ENCODE measurements at places on chromosomes 6 and 20. TPM values are rescaled to one million over a fixed set of nuclear protein-coding genes. Genes with fewer than 3 reads are reported as not detected.

GRCh38 chr6:10014557-10014956 is 400.3 kb downstream of the TFAP2A start:
- ATAC-seq: peak; percentile 84

DNA sequence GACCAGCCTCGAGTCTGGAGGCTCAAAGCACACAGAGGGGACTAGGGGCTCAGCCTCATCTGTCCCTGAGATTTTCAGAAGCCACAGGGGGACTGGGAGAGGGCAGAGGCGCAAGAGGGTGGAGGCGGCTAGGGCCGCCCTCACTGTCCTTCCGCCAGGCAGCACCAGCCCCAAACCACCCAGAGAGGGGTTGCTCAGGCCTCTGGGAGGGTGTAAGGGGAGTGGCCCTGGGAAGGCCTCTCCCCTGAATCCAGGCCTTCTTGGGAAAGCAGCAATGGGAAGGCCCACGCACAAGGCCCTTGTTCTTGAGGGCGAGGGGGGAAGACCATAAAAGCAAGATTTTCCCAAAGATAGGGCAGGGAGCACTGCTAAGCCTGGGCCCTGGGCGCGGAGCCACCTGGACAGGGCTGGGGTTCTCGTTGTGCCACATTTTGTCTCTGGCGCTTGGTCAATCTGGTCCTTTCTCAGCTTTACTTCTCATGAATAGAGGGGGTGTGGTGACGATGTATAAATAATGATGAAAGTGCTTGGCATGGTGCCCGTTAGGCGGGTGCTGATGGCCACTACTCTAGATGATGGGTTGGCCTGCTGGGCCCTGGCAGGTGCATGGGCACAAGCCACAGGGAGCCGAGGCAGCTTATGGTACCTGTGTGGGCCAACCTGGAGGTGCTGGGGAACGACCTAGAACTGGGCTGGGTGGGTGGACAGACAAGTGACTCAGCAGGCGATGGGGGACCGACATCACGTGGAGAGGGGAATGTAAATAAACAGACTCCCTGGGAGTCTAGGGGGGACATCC is 4.8 kb downstream of the SAMD10 start:
- no peak for ATAC-seq

DNA sequence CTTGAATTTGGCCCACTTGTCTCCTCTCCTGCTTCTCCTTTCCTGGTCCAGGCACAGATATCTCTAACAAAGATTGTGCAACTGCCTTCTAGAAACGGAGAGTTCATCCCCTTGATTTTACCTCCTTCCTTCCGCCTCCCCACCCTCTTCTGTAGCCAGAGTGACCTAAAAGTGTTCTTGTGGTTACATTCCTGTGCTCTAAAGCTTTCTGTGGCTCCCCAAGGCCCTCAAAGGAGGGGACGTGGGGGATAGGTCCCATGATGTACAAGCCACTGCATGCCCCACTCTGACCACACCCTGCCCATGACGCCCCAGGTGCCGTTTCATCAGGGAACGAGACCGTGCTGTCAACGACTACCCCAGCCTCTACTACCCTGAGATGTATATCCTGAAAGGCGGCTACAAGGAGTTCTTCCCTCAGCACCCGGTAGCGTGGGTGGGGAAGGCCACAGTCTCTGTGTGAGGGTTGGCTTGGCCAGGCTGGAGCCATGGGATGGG is 8.2 kb downstream of the CDC25B start:
- no peak for ATAC-seq

- no peak for ATAC-seq
These were observed 34.9 kb upstream of the ARHGAP18 start for GRCh38 chr6:129744880-129745237.

DNA sequence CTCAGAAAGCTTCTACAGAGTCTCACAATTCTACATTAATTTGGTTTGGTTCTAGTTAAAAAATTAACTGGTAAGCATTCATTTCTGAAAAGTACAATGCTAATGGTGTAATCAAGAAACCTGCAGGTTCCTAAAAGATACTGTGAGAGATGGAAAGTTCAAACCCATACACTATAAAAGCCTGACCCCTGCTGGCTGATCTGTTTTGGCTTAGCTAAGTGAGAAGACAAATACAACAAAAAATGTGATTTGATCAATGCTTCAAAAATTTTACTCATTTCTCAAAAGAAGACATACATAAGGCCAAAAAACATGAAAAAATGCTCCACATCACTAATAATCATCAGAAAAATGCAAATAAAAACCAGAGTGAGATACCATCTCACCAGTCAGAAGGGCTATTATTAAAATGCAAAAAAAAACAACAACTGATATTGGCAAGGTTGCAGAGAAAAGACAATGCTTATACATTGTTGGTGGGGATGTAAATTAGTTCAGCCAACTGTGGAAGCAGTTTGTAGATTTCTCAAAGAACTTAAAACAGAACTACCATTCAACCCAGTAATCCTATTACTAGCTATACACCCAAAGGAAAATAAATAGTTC is 102.8 kb downstream of the MOXD1 start:
- no peak for ATAC-seq

DNA sequence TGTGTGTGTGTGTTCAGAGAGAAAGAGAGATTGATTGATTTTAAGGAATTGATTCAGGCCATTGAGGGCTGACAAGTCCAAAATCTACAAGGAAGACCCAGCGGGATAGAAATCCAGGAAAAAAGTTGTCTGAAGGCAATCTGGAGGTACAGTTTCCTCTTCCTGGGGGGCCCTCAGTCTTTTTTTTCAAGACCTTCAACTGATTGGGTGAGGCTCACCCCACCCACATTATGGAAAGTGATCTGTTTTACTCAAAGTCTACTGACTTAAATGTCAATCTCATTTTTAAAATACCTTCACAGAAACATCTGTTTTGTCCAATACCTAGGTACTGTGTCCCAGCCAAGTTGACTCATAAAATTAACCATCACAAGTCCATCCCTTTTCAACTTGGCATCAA is 243.0 kb upstream of the PLN start:
- no peak for ATAC-seq

GRCh38 chr6:149234051-149234962 is 83.2 kb upstream of the TAB2 start:
- peak; percentile 56 for ATAC-seq

DNA sequence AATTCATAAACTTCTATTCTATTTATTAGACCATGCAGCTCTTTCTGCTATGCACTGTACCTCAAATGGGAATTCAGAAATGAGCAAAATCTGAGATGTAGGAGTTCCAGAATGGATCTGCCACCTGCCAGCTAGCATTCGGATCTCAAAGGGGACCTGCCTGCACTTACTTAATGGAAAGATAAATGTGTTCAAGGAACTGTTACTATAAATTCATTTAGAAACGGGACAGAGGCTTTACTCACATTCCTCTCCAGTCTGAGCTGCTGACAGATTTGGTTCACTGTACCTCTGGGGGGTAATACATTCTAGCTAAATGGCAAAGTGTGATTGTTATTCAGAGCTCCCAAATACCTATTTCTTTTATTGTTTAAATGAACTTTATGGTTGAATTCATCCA is 384.1 kb downstream of the GRIK2 start:
- ATAC-seq: no peak

- ATAC-seq: no peak
These were observed 3.3 kb downstream of the ZSWIM3 start for GRCh38 chr20:45860560-45861220.

DNA sequence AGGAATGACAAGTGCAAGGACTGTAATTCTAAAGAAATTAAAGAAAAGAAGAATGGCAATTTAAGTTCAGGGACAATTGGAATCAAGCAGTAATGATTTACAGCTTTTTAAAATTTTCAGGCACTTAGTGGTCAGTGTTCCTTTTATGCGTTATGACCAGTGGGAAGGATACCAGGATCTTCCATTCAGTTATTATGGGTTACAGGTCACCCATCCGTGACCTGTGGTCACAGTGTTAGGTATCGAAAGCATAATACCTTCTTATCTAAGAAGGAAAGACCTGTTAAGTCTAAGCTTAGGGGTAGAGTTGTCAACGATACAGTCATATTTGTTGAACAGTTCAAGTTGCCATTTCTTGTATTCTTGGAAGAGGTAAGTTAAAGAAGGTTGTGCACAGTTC is 253.8 kb downstream of the LAMA2 start:
- no peak for ATAC-seq

- ATAC-seq: no peak
These were observed 25.3 kb downstream of the RBCK1 start for GRCh38 chr20:433300-433975.

DNA sequence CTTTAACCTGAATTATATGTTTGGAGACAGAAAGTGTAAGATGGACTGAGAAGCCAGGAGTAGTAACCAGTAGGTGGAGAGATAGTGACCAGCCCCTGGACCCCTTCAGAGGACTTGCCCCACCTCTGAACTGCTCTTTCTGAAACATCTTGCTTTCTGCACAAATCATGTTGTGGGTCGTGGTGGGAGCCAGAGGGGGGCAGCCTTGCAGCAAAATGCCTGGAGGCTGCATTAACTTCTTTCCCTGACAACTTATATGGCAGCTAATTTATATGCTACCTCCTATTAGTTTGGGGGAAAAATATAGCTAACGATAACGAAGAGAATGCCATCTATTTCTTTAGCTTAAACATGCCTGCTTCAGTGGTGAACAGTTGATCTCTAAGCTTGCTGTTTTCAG is 859.8 kb downstream of the MAFB start:
- no peak for ATAC-seq

GRCh38 chr6:129615020-129615419 is 95.0 kb downstream of the ARHGAP18 start:
- ATAC-seq: no peak

DNA sequence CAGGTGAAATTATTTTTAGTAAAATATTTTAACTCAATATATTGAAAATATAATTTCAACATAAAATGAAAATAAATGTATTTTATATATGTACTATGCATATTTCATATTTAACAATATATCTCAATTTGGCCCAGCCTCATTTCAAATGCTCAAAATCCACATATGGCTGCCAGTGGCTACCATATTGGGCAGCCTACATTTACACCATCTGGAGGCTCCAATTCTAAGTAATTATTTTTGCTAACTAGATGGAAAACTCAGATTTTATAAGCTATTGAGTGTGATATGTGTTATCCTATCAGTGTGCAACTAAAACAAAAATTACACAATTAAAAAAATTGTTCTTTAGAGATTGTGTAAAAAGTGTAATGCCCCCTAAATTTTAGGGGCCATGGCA is 96.9 kb downstream of the SOX4 start:
- ATAC-seq: no peak

DNA sequence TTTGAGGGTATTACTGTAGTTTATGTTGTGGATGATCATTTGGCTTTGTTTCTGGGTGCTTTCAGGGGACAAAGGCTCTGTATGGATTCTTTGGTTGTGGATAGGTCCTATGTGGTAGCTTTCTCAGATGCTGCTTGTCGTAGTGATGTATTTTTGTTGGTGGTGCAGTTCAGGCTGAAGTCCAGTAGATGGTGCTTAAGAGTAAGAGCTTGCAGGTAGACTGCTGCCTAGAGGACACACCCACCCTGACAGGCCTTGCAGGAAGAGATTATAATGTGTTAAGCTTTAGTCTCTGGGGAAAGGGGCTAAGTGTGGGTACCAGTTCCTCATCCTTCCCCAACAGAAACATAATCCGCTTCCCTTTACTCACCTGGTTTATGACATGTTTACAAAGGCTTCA is 62.6 kb upstream of the ADGRB3 start:
- no peak for ATAC-seq

DNA sequence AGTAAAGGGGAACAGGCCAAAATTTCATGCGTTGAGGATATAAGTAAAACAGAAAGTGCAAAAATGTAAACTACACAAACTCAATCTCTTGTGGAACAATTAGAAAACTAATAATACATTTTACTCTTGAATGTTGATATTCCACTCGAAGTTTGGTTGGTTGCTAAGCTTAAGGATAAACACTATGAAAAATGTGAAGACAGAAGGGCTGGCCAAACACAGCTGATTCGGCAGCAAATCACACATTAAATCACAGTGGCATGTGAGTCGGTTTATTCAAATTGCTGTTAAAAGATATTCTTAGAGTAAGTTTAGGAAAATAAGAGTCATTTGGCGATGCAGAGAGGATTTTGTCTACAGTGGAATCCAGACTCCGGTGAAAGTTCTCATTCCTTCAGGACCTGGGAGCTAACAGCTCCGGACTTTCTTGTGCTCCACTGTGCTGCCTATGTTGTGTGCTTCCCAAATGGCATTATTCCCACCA is 1.4 kb upstream of the EPM2A start:
- ATAC-seq: no peak

PI3 gene
- not detected for total RNA-seq

TTBK1 gene
- 9.0 TPM for total RNA-seq

LY6G6F gene
- not detected for total RNA-seq

ROMO1 gene
- total RNA-seq: 249 TPM

PPP1R14C gene
- 52.0 TPM for total RNA-seq

RAMACL gene
- 1.1 TPM for total RNA-seq

Measured in motor neuron (in vitro differentiated cells).